Hematopoietic multipotent progenitor cell treated with erythropoietin and hydrocortisone succinate and interleukin-3 and kit ligand, for 15 days (in vitro differentiated cells): ENCODE measurements at places on chromosomes 16 and 17.

DNA sequence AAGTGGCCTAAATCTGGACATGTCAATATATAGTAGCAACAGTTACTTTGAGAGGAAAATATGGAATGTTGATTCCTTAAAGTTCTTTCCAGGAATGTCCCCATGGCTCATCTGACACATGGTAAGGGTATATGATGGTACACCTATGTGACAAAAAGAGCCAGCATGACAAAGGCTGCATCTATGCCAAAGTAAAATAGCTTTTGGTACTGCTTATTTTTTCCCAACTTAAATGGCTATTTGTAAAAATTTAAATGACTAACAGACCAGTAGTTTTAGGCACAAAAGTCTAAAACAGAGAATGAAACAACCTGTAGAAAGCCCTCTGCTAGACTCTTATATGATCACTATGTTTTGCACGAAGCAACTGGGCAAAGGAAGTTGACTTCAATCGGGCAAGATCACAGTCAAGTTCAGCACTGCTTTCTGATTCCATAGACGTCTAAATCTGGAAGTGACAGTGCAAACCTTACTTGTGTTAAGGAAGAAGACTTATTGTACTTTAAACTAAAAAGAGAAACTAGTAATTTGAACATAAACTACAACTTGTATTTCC, 135.1 kb downstream of the SKAP1 start:
- no peak for DNase-seq

- DNase-seq: no peak
Measured at GRCh38 chr17:75662511-75662910, 4.4 kb downstream of the RECQL5 start.

DNA sequence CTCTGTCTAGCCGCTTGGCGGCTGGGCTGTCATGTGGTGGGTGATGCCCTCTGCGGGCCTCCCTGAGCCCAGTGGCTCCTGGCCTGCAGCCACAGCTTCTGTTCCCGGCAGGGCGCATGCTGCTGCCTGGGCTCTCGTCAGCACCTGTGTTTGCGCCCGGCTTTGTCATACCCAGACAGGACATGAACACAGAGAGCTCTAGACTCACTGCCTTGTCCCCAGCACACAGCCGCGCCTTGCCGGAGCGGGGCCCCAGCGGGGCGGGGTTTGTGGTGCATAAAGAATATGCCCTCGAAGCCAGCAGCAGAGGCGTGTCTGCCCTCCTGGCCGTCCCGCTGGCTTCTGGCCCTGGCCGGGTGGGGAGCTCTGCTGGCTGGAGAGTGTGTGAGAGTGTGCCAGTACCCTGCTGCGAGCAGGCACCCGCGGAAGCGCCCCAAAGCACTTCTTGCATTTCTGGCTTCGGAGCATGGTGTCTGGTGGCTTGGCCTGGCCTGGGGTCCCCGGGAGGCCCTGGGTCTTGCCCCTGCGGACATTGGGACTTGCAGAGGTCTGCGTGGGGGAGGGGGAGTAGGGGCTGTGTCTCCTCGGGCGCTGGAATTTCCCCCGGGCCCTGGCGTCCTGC, 14.4 kb downstream of the ASPSCR1 start:
- DNase-seq: peak; percentile 31

- no peak for DNase-seq
Measured at GRCh38 chr16:83308414-83308813, 499.4 kb upstream of the HSBP1 start.

DNA sequence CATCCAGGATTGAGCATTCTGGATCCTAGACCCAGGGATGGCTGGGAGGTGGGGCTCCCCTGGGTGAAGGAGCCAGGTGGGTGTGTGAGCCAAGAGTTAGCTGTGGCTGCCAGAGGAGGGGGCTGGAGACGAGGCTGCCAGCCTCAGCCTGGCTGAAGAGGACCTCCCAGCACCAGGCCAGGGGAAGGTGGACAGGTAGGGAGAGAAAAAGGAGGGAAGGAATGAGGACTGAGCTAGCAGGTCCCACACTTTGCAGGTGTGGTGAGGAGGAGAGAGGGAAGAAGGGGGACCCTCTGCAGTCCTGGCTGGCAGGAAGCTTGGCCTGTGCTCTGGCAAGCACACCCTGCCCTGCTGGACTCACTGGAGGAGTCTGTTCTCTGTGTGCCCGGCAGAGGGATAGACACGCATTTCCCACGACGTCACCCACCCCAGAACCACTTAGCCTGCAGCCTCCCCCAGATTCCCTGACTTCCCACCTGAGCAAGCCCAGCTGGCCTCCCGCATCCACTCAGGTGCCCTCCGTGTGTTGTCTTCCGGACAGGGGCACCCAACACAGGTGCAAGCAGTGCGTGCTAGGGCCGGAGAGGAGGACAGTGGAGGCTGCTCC, 42.0 kb downstream of the SOCS3 start:
- DNase-seq: no peak

DNA sequence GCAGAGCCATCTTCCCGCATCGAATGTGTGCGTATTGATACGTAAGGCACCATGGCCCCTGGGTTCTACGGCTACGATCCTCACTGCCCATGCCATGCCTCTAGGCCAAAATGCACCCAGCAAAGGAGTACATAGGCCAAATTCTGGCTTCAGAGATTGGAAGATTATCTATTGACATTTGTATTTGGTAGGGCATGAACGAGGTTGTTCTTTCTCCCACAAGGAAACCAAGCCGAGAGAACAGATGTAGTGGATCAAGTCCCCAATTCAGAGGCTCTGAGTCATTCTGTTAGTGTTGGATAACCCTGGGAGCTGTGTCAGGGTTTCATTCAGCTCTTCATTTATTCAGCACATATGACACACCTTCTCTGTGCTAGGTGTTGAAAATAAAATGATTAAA, 36.5 kb downstream of the HOXB1 start:
- no peak for DNase-seq

DNA sequence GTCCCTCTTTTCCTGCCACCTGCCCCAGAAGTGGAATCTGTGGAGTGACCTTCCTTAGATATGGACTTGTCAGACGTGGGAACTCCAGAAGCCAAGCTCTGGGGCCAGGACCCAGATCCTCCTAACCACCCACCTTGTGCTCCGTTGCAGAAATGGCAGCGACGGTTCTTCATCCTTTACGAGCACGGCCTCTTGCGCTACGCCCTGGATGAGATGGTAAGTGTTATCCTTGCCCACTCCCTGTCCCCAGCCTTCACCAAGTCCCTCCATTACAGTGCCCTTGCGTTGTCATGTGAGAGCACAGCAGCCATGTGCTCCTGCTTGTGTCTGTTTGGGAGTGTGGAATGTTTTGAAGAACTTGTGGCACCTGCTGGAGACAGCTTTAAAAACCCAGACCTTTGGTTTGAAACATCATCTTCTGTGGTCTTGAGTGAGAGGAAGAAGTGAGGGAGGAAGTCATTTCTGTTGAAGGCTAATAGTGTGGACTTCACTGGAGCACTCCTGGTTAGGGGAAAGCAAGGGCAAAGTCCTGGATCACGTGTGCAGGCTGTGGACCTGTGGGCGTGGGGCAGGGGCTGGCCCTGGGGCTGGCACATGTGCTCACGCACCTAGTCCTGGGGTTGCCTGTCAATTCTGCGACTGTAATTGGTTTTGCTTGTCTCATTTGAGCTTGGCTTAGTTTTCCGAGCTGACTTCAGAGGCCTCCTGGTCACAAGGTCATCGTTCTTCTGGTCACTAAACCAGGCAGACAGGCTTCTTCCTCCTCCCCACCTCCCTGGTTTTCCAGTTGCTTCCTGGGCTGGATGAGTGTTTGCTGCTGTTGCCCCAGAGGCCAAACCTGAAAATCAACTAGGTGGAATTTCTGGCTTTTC, 35.8 kb downstream of the MPRIP start:
- no peak for DNase-seq

GRCh38 chr17:21100636-21101035, 26.1 kb upstream of the DHRS7B start:
- DNase-seq: no peak

GRCh38 chr17:75849724-75850123, 5.4 kb downstream of the WBP2 start:
- DNase-seq: peak; percentile 79

DNA sequence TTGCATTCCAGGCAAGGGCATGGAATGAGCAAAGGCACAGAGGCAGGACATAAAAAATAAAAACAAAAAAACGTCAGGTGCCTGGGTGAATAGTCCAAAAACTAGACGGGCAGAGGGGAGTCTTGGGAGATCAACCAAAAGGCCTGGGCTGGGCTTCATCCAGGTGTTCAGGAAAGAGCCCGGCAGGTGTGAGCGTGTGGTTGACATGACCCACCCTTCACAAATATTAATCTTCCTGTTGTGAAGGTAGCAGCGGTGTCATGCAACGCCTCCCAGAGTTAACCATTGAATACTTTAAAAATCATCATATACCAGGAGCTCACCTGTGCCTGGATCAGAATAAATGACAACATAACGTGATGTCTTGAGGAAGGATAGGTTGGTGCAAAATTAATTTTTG, 90.6 kb downstream of the USP22 start:
- no peak for DNase-seq

GRCh38 chr17:27455236-27455913, 873 bp upstream of the KSR1 start:
- DNase-seq: no peak

- DNase-seq: no peak
Measured at GRCh38 chr16:54935266-54935968, 4.8 kb downstream of the IRX5 start.

GRCh38 chr16:55120408-55120807, 189.7 kb downstream of the IRX5 start:
- no peak for DNase-seq

DNA sequence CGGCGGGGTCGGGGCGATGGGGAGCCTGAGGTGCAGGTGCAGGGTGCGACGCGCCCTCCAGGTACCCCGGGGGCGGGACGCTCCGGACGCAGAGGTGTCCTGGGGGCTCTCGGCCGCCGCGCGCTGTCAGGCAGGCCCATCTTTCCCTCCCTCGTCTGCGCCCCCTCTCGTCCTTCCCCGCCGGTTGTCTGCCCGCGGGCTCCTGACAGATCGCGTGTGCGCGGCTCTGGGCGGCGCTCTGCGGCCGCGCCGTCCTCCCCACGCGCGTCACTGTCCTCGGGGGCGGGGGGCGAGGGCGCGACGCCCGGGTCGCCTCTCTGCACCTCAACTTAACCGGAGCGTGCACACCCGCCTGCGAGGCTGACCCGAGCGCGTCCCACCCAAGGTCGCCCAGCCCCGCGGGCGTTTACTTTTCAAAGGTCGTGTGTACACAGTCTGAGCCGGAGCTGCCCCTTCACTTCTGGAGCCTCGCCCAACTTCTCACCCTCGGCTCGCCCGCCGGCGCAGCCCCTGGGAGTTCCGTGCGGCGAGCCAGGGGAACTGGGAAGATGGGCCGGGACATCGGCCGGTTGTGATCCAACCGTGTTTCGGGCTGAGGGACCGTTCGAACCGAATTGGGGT, 512 bp downstream of the AKAP1 start:
- peak; percentile 12 for DNase-seq

DNA sequence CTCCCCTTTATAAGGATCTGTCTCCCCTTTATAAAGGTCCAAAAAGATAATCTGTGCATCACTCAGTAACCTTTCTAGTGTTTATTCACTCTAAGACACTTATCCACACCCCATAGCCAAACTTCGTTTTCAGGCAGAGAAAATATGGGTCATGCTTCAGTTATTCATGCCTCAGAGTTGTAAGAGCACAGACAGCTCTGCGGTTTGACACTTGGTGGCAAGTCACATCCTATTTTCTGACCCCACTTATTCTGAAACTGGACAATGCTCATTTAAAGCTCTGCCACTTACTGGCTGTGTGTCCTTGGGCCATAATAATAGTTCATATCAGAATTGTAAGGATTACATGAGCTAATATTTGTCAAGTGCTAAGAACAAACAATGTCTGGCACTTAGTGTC, 2.0 kb upstream of the KRTAP2-1 start:
- no peak for DNase-seq

DNA sequence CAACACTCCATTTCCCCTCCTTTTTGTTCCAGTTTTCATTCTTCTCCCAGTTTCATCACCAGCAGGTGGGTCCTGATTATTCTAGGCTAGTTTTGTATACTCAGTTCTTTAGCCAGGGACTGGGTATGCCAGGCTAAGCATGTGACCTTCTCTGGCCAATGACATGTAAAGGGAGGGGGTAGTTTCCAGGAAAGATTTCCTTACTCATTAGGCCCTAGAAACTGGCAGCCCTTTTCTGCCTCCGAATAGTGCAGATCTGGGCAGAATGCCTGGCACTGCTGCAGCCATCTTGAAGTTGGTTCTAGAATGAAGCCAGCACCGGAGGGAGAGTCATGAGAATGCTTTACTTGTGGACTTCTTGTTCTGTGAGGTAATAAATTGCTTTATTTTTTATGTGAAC, 126.9 kb upstream of the AXIN2 start:
- no peak for DNase-seq

DNA sequence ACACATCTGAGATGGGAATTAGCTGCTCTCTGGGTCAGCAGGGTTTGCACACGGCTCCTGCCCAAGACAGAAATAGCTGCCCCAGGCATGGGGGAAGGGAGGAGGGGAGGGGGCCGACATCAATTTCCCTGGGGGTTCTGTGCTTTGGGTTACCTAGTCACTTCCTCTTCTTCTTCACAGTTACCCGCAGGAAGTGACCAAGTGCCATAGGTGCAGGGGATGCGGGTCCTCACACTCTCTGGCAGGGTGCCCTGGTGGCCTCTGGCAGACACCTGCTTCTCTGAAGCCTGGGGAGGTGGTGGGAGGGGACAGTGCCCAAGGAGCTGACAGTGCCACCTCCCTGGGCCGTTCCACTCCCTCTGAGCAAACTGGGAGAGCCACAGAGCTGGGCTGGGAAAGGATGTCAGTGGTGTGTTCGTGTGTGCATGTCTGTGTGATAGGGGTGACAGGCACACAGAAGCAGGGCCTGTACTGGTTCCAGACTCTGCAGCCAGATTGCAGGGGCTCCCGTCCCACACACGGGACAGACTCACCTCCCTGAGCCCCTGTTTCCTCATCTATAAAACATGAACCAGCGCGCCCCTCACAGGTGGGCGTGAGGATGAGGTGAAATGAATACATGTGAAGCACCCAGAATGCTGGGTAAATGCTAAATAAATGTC, 18.2 kb downstream of the SCN4A start:
- no peak for DNase-seq

- no peak for DNase-seq
Measured at GRCh38 chr16:89326721-89327120, 109.2 kb downstream of the ZNF778 start.
